AG20443 (cell line): ENCODE measurements at places on chromosomes 6 and 20.

GRCh38 chr6:52152711-52153160 lies 33.4 kb upstream of the IL17A start:
- no peak for DNase-seq

- DNase-seq, result no peak
Measured at GRCh38 chr20:57610261-57610952, 9.8 kb downstream of the ZBP1 start.

GRCh38 chr6:4351520-4352321 lies 216.3 kb upstream of the ECI2 start:
- peak; percentile 86 for DNase-seq

DNA sequence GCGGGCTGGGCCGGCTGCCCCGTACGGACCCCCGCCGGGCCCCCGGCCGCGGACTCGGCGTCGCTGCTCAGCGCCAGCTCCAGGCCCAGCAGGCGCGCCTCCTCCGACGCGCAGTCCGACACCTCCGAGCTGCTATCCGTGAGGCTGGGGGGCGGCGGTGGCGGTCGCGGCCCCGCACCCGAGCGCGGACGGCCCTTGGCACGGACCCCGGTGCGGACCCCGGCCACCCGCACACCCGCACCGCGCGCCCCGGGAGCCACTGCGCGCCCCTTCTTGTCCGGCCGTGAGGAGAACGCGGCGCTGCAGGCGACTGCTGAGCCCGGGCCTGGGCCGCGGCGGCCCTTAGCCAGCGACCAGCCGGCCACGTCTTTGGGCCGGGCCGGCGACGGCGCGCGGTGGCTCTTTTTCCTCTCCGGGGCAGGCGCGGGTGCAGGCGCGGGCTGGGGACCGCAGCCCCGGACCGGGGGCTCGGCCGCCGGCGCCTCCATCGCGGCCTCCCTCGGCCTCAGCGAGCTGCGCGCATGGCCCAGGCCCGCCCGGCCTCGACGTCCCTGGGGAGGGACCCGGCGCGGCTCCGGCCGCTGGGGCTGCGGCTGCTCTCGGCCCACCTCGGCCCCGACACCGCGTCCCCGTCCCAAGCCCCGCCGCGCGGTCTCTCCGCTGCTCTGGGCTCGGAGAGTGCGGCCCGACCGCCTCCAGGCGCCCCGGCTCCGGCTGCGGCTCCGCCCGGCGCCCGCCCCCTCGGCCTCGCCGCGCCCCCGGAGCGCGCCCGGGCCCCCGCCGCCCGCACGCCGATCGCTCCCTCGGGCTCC lies 12.9 kb upstream of the TLDC2 start:
- DNase-seq, result no peak

GRCh38 chr20:14715400-14715799 lies 378.0 kb upstream of the FLRT3 start:
- DNase-seq, result no peak

DNA sequence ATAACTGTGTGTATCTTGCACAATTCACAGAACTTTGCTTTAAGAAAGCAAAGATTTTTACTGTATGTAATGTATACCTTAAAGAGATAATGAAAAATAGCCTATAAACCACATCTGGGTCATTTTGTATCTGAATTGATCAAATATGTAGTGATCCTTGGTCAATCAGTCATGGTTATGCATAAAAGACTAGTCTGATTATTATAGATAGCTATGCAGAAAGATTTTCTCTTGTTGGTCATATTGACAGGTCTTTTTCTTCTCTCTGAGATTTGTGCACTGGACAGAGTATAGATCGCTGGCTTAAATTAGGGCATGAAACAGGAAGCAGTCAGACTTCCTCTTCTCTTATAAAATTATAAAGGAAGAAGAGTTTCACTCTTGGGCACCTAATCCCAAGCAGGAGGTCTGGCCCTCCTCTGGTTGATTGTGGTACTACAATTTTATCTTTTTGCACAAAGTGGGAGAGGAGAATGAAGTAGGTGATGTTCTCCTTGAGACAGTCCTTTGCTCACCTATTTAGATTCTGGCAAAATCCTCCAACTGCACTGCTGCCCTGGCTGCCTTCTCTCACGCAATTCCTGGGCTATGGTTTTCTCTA lies 380.9 kb upstream of the RGS17 start:
- DNase-seq, result peak; percentile 52

DNA sequence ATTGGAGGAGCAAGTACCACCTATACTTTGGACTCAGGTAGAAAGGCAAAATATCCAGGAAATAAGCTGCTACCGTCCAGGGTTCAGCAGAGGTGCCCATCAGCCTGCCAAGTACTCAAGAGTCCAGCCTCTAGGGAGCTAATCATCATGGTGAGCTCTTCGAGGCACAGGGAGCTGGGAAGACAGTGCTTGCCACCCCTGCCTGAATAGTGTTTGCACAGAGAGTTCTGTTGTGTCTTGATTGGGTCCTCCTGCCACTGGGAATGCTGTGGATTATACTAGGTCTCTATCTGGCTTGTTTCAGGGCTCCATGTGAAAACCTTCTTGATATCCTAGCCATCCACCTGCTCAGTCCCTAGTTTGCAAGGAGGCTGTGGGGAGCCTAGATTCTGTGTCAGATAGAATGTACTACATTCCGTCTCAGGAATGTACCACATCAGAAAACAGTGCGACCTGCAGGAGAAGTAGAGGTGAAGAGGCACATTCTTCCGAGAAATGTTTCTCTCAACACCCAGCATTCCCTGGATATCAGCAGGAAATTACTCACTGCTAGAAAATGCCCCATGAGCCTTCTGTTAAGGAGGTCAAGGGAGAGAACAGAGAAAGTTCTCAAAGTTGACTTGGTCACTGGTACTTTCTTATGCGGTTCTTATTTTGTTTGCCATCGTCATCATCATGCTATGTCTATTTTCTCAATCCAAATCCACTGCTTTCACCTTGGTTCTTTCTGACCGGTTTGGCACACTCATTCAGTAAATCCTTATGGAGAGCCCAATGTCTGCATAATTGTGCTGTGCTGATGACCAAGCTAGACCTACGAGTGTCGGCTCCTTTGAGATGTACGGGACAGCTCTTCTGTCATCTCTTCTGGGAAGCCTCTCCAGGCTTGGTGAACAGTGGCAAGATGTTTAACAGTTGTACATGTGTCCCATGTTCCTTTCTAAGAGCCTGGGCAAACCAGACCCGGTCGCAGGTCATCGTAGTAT lies 30.7 kb downstream of the PTPN1 start:
- DNase-seq, result peak; percentile 46

GRCh38 chr6:143187238-143187923 lies 126.7 kb downstream of the AIG1 start:
- DNase-seq, result peak; percentile 83

DNA sequence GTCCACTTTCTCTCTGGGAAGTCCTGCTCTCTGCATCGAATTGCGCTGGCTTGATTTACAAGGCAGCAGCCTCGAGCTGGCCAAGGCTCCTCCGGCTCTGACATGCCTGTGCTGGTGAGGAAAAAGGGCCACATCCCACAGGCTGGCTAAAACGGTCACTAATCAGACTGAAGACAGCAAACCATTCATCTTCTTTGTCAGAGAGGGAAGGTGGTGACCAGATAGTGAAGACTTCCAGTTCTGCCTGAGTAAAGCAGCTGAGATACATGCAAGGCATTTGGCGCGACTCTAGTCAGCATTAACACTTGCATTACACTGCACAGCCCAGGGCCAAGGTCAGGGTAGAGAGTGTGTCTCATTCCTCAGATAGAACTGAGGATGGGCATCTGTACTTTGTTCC lies 203.2 kb upstream of the MAP3K7 start:
- peak; percentile 26 for DNase-seq

GRCh38 chr6:6052216-6052615 lies 45.5 kb upstream of the NRN1 start:
- no peak for DNase-seq

GRCh38 chr6:36688063-36688738 lies 9.4 kb upstream of the RAB44 start:
- DNase-seq, result no peak

GRCh38 chr20:14055127-14055742 lies 59.9 kb downstream of the MACROD2 start:
- DNase-seq, result peak; percentile 33

DNA sequence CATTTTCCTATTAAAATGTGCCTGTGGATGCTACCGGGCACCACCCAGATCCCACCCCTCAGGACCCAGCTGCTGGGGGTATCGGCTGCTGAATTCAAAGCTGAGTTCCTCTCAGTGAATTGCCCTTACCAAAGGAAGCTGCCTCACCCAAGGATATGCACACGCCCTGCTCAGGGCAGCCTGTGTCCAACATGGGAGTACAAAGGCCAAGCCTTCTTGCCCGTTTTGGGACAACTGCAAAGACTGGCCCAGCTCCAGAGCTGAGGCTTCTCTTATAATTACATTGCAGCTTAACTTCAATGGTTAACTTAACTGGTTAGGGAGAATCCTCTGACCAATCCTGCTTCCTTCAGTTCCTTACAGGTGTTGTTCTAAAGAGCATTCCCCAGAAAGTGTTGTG lies 19.8 kb upstream of the FANCE start:
- no peak for DNase-seq

GRCh38 chr20:12237772-12238171 lies 320.1 kb downstream of the BTBD3 start:
- DNase-seq, result peak; percentile 60

DNA sequence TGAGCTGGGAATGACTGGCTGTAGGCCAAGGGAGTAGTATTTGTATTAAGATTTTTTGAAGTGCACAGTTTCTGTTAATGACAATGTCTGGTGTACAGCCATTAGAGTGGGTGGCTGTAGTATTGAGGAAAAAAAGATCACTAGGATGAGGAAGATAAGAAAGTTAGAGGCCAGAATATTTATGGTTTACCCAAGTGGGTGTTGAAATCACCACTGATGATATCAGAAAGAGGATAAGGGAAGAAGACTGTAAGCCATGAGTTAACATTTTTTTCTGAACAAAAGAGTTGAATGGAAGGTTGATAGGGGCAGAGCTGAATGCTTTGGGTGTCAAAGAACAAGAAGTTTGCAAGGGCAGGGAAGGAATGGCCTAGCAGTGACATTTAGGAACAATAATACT lies 104.7 kb downstream of the PRDM13 start:
- no peak for DNase-seq

DNA sequence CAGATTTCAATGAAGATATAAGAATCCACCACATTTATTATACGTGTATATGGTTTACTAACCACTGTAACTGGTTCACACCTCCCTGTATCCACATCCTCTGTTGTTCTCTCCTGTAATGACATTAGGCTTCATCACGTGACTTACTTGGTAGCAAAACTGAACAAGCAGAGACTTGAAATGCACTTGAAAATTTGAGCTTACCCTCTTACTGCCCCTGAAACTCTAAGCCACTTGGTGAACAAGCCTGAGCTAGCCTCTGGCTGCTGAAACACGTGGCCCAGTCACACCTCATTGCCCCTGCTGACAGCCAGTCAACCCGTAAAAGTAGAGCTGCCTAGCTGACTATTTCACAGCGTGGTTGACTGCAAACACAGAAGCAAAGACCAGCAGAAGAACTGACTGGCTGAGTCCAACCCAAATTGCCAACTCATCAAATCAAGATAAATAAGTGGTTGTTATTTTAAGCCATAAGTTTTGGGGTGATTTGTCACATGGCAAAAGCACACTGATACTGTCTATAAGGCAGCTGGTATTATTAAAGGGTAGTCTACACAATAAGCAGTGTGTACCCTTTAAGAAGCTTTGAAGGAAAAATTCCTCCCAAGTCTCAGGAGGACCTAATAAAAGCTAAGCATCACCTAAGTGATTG lies 109.0 kb downstream of the RALGAPA2 start:
- DNase-seq, result no peak

GRCh38 chr6:167450626-167451025 lies 125.7 kb downstream of the TTLL2 start:
- no peak for DNase-seq

DNA sequence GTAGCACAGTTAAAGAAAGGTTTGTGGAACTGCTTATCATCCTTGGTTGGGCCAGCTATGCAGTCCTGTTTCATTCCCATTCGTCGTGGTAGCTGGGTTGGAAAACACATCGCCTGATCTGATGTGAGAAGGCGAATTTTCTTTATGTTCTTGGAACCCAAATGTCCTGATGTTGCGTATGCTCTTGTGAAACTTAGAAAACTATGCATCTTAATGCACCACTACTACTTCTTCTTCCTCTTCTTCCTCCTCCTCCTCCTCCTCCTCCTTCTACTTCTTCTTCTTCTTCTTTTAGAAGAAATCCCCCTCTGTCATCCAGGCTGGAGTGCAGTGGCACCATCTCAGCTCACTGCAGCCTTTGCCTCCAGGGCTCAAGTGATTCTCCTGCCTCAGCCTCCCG lies 381.6 kb downstream of the UTRN start:
- no peak for DNase-seq

DNA sequence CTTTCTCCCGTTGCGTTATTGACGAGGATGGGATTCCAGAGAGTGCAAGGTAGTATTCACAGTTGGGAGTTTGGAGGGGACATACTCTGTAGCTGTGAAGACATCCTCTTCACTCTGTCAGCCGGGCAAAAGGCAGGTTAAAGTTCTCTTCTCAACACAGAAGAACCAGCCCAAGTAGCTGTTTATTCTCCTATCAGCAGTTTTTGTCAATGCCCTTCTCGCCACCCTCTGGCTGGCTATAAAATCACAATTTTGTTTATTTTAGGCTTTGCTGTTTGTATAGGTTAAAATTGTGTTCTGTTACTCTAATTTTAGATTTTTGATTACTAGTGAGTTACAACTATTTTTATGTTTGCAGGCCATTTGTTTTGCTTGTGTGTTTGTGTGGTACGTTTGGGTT lies 37.9 kb upstream of the MAS1 start:
- peak; percentile 44 for DNase-seq

GRCh38 chr20:24605937-24606455 lies 136.6 kb downstream of the SYNDIG1 start:
- no peak for DNase-seq

DNA sequence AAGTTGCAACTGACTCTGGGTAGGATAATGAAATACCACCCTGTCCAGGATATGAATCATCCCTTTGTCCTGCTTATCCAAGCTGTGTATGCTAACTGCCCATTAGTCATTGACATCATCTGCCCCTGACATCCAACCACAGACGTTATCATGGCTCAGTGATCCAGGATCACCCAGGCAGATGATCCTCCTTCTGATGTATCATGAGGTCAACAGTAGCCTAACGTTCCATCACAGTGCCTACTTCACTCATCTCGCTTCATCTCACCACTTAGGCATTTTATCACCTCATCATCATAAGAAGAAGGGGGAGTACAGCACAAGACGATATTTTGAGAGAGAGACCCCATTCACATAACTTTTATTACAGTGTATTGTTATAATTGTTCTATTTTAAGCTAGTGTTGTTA lies 13.4 kb upstream of the BTN3A2 start:
- peak; percentile 84 for DNase-seq

DNA sequence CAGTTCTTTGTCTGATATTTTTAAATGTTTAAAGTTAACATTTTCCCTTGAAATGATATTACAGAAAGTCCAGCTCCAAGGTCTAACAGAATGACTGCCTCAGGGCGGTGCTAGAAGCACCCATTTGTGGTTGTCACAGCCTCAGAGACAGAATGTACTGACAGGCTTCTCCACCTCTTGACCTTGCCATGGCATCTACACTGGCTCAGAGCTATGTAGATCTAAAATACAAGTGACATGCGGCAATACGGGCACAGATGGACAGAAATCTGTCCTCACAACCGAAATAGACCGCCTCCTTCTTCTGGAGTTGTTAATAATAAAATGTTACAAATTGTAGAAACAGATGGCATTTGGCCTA lies 167.2 kb upstream of the THEMIS start:
- DNase-seq, result no peak
